ENCODE measurements at places on chromosomes 2 and 18. TPM values are rescaled to one million over a fixed set of nuclear protein-coding genes. Genes with fewer than 3 reads are reported as not detected.

GRCh38 chr2:170122883-170123547 lies 54.9 kb upstream of the MYO3B start:
- DNase-seq: no peak

PLGLB1 gene
- 11.3 TPM for total RNA-seq

- DNase-seq: no peak
Measured at GRCh38 chr2:96514521-96514920, 9.4 kb upstream of the NEURL3 start.

LRP1B gene
- total RNA-seq: 0.48 TPM

CFC1 gene
- total RNA-seq: 1.1 TPM

CLEC4F gene
- total RNA-seq: 0.14 TPM

DNA sequence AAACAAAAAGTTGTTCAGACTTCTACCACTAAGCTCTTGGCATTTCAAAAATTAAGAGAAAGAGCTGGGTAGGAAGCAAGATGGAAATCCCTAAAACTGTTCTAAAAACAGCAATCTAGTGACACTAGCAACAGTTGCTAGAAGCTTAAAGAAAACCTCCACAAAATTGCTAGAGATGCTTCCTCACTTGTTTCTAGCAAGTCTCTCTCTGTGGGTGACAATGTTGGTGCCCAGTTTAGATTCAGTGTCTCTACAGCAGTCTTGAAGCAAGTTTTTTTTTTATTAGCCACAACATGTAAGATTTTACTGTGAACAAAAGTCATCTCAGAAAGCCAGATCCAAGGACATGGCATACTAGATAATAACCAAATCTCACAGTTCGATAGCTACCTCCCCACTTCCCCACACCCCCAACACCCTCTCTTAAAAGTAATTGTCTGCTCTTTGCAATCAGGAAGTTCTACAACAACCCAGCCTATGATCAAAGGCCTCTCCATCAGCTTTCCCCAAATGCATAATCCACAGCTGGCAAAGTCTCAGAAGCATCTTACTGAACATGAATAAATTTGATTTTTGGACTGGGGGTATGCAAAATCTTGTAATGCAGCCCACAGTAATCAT lies 70.0 kb downstream of the ANKRD44 start:
- no peak for DNase-seq

GRCh38 chr2:46939626-46940359 lies 24.2 kb upstream of the MCFD2 start:
- DNase-seq: no peak

AQP12A gene
- not detected for total RNA-seq

DNA sequence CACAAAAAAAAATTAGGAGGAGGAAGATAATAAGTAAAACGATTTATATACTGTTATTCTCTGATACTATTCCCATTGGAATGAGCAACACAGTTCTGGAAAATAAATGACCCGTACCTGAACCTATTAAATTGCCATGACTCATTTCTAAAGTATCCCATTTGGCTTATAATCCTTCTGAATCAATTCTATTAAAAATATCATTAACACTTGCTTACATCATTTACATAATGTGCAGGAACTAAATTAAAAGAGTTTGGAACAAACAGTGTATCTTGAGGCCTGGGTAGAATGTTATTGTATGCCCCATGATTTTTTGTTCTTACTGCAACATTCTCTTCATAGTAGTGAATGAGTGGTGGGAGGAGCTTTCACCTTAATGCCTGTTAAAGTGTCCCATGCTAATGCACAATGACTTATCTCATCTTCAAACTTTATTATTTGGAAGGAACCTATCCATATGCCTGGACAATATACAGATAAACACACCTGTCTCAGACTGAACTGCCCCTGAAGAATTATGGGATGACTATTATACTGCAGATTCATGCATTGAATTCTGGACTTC lies 549.9 kb upstream of the ACVR2A start:
- DNase-seq: no peak

DNA sequence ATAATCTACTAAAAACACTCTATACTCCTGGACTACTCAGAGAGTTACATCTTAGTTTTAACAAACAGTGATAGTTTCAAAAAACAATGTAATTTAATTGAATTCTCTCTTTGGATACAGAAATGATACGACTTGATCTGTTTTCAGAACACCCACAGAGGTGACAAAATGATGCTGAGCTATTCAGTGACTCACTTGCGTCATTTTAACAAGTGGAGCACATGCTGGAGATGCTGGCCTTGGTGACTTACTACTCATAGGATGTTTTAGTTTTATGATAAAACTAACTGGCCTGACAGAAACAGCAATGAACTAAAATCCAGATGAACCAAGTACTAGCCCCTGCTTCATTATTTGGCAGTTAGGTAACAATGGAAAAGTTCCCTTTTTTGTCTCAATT lies 101.3 kb upstream of the ITGB6 start:
- DNase-seq: no peak

UGT1A5 gene
- 11.5 TPM for total RNA-seq

GRCh38 chr2:172011812-172012575 lies 12.2 kb downstream of the METAP1D start:
- DNase-seq: no peak

DNA sequence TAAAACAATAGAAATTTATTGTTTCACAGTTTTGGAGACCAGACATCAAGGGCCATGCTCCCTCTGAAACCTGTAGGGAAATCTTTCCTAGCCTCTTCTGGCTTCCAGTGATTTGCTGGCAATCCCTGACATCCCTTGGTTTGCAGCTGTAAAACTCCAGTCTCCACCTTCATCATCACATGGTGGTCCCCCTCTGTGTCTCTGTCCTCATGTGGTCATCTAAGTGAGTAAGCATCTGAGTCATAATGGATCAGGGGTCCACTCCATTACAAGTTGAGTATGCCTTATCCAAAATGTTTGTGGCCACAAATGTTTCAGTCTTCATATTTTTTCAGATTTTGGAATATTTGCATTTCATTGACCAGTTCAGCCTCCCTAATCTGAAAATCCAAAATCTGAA lies 5.6 kb upstream of the SGPP2 start:
- no peak for DNase-seq

DNA sequence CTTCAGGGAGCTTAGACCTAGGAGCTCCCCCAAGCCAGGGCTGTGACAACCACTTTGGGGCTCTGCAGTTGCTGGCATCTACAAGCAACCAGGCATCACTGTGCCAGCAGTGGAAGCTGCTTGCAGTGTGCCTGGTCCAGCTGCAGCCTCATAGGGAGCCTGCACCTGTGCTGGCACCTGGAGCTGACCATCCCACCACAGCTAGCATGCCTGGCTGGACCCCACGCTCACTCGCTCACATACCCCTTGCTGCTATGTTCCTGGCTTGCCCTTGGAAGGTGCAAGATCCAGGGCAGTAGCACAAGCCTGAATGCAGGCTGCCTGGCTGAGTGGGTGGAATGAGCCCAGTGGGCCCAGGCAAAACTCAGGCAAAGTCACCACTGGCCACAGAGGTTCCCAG lies 82.5 kb downstream of the ZNF804A start:
- DNase-seq: no peak

- DNase-seq: no peak
Measured at GRCh38 chr2:203535784-203536585, 884 bp upstream of the RAPH1 start.
